Stimulated activated CD4-positive, alpha-beta T cell treated with anti-CD3 and anti-CD28 coated beads, Interleukin-15, amount 100 ng/mL, for 1 hour (primary cell): ENCODE measurements at places on chromosomes 12 and 14.

DNA sequence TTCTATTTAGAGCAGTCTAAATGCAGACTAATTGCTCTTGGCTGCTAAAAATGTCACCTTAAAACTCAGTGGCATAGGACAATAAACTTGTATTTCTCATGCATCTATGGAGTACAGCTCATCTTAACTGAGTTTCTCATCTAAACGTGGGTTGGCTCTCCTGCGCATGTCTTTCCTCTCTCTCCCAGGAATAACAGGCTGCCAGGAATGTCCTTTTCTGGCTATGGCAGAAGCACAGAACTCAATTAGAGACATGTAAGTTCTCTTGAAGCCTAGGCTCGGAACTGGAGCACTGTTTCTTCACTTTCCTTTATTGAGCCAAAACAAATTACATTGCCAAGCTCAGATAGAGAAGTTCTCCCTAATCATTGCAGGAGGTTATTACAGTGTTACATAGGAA lies 722.3 kb upstream of the FLRT2 start:
- no peak for DNase-seq

GRCh38 chr14:31578266-31578665 lies 17.1 kb downstream of the NUBPL start:
- DNase-seq = no peak

DNA sequence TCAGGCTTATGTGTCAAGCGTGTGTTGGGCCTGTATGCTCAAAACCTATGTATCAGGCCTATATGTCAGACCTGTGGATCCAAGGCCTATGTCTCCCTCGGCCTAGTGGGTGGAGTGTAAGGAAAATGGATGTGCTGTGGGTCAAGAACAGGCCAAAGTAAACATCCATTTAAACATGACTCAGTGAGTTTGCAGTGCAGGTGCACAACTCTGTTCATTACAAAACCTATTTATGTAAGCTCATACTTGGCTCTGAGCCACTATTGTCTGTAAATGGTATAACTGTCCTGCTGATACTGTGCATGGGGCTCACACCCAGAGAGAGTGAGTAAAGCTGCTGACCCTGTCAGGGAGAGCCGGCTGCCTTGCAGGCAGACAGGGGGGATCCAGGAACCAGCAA lies 249.7 kb upstream of the AVPR1A start:
- DNase-seq = no peak

GRCh38 chr12:20443792-20444191 lies 75.5 kb downstream of the PDE3A start:
- no peak for DNase-seq

- DNase-seq = no peak
Measured at GRCh38 chr12:130860311-130860710, 11.6 kb upstream of the RAN start.

DNA sequence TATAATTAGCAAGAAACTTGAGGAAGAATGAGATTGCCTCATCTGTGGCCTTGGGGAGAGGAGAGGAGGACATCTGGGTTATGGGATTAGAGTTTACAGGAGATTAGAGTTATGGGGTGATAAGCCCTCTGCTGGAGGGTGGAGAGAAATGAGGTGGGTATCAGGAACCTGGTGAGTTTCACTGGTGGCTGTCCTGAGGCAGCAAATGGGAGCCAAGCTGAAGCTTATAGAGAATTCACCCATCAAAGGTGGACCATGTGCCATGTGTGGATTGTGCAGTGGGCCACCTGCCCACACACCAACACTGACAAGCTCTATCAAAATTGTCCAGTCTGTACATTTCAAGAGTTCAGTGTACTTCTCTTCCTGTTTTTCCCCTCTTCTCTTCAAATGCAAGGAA lies 135.3 kb downstream of the AEBP2 start:
- DNase-seq = no peak

GRCh38 chr12:74227846-74228545 lies 309.6 kb upstream of the ATXN7L3B start:
- no peak for DNase-seq

DNA sequence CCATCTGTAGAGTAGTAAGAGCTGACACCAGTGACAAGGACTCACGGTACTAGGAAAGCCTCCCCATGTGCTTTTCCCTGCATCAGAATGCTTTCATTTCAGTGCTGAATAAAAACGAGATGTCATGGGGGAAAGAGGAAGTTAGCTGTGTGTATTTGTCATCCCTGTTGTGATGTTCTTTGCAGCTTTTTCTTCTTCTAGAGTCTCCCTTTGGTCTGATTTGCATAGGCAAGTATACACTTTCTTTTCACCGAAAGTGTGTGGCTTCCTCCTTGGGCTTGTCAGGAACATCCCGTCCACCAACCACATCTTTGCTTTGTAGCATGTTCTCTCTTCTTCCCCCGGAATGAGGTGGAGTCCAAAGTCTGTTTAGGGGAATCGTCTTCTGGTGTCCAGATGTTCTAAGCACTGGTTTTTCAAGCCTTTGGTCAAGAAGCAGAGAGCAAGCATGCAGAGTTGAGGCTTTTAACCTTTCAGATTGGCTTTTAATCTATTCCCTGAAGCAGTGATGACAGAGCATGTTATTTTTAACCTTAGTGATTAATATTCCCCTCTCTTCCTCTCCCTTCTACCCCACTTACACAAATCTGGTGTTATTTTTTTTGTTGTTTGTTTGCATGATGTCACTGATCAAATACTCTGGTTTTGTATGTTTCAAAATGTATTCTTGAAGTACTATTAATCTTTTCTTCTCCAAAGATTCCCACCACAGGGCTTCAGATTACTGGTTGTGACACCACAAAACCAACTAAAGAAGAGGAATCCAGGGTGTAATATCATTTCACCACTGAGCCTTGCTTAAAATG lies 163.4 kb downstream of the SAMD4A start:
- no peak for DNase-seq

GRCh38 chr12:109113661-109114321 lies 2.6 kb upstream of the ACACB start:
- no peak for DNase-seq

DNA sequence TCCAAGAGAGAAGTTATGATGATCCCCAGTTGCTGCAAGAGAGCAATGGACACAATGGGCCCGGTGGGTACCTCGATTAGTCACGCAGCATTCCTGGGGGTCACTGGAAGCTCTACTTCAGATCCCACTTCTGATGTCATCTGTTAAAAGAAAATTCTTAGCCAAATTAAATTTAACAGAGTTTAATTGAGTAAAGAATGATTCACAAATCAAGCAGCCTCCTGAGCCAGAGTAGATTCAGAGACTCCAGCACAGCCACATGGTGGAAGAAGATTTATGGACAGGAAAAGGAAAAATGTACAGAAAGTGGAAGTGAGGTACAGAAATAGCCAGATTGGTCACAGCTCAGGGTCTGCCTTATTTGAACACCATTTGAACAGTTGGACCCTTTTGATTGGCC lies 107.5 kb downstream of the SPTSSA start:
- no peak for DNase-seq

DNA sequence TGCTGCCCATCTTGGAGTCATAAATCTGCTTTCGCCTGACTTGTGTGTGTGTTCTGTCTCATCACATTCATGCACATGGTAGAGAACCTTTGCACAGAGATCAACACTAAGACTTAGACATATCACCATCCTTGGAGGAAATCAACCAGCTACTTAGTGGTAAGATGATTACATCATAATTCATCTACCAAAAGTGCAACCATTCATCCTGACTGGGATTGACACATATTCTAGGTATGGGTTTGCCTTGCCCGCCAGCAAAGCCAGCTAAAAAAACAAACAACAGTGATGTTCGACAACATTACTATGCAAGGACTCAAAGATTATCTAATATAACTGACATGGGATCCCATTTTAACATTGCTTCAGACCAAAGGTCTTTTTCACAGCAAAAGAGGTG lies 228.7 kb downstream of the NUAK1 start:
- DNase-seq = no peak
